ENCODE measurements at places on chromosomes 7 and 10.

DNA sequence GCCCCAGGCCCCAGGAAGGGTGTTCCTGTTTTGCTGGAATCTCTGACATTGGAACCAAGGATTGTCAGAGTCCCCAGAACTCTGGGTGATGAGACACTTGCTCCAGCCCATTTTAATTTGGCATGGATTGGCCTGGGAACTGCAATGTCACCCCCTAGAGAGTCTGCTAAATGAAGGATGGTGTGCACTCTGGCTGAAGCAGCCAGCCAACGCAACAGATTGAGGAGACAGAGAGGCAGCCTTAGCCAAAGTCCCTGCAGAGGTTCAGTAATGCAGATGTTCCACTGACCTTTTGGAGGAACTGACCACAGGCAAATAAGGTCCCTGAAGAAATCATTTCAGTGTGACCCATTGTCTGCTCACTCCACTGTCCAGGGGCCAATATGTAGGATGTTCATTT, 13.4 kb downstream of the LRRC18 start:
- DNase-seq = no peak

DNA sequence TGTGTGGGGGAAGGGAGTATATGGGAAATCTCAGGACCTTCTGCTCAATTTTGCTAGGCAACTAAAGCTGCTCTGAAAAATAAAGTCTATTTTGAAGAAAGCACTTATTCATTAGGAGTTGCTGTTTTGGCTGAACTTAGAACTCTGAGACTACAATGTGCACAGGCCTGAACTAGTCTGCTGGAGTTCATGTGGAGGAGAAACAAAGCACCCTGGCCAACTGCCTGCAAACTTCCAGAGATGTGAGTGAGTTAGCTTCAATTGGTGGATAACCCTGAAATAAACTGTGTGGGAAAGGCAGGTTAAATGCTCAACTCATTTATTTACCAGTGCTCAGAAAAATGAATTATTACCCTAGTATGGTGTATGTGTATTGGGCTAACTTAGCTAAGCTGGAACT, 17.3 kb upstream of the FAM241B start:
- DNase-seq = no peak

GRCh38 chr7:85041605-85042216, 145.1 kb downstream of the SEMA3D start:
- DNase-seq = peak; percentile 7

DNA sequence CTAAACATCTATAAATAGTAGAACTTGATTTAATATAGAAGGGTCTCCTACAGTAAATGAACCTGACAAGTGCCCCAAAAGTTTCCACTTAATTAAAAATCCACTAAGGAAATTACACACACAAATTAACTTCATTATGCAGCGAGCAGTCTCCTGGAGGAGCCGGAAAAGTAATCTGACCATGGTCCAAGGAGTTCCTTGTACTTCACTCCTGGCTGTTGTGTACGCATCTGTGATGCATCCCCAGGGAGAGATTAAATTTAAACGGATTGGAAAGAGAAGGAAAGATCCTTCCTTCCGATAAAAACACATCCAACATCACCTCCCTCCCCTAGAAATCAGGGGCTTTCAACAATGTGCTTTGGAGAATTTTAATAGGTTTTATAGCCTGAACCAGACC, 85.5 kb downstream of the PARD3 start:
- DNase-seq = no peak

DNA sequence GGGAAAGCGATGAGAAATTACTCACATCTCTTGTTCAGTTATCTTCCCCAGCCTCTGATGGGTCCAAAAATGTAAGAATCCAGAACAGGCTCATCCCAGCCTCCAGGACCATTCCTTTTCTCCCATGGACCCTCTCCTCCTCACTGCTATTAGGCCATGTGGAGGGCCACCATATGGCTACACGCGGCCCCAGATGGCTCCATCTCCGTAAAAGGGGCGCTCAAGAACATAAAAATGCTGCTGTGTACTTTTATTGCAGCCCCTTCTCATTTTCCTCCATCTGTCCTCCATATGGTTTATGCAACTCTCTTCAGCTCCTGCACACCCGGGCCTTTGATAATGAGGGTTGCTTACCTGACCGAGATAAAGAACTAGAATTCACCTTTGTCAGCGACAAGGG, 166.2 kb downstream of the RAPGEF5 start:
- DNase-seq = no peak

- DNase-seq = no peak
These were observed 57.0 kb downstream of the CDC123 start for GRCh38 chr10:12252882-12253546.

- DNase-seq = no peak
These were observed 190.9 kb downstream of the RPS24 start for GRCh38 chr10:78224602-78225001.

- DNase-seq = no peak
These were observed 151.3 kb downstream of the MYOF start for GRCh38 chr10:93330824-93331223.

DNA sequence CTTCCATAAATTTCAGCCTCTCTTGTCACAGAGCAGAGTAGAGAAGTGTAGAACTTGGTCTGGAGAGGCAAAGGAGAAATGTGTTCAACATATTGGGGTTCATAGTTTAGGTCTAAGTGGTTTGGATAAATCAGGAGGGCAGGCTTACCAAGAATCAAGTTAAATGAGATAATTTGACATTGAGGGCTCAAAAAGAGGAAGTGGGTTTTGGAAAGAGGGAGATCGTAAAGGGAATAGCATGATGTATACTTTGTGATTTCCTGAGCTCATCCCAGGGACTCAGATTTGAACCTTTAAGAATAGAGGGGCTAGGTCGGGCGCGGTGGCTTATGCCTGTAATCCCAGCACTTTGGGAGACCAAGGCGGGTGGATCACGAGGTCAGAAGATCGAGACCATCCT, 34.7 kb upstream of the NPY start:
- no peak for DNase-seq

DNA sequence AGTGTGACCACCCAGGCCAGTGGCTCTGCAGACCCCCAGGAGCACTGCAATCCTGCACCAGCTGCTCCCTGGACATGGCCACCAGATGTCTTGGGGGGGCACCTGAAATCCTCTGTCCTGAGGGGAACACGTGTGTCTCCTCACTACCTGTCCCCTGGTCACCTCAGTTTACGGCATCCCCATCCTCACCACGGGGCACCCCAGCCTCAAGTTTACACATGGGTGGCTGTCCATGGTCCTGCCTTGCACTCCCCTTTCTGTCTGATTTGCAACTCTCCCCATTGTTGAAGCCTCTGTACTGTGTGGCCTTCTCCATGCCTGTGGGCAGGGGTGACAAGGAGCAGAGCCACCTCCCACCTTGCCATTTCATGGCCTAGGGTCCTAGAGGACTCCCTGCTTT, 67.2 kb downstream of the RAMP3 start:
- DNase-seq = no peak

DNA sequence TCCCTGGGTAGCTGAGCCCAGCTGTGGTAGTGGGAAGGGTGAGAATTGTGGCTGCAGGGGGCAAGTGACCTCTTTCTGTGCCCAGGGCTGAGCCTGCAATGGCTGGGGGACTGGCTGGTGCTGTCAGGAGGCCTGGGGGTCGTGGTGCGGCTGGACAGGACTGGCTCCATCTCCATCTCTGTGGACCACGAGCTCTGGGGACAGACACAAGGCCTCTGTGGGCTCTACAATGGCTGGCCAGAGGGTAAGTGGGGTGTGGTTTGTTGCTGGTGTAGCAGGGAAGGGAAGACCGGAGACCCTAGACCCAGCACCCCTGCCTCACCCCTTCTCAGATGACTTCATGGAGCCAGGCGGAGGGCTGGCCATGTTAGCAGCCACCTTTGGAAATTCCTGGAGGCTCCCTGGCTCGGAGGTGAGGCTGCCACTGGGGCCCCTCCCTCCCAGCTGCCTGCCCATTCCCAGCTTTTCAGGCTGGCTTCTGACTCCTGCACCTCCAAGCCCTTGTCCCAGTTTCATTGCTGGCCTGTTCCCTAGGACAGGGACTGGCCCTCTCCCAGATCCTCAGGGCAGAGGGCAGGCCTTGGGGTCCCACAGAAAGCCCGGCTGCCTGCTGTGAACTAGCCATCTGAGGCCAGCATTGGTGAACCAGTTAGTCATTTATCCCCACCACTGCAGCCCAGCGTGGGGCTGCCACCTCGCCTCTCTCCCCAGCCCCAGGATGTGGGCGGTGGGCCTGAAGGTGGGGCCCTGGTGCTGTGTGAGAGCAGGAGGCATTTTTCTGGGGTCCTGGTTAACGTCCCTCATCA, 5.5 kb upstream of the ZNF467 start:
- no peak for DNase-seq

DNA sequence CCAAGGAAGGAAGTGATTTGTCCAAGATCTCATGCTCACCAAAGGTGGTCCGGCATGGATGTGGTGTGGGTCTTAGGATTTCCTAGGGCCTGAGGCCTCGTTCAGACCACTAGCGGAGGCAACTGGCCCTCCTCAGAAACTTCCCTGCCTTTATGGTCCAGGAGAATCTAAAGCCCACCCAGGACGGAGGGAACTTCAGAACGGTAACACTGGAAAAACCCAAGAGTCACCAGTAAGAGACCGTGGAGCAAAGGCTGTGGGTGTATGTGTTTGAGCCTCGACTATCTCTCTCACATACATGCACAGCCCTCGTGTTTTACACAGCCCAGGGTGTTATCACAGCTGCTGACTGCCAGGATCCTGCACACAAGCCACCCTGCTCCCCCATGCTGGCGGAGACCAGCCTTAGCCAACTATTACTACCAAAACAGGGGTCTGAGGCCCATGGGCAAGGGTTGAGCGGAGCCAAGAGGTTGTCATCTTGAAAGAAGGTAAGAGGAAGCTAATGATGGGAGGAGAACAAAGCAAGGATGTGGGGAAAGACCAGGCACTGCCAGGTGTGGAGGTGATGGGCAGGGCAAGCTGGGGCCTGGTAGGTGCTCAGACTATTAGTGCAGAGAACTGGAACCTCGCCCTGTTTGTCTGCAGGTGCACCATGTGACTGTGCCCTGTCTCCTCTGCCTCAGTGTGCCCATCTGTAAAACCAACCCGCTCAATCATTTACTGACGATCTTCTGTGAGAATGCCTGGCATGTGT, 170.2 kb upstream of the ZMIZ1 start:
- DNase-seq = no peak

DNA sequence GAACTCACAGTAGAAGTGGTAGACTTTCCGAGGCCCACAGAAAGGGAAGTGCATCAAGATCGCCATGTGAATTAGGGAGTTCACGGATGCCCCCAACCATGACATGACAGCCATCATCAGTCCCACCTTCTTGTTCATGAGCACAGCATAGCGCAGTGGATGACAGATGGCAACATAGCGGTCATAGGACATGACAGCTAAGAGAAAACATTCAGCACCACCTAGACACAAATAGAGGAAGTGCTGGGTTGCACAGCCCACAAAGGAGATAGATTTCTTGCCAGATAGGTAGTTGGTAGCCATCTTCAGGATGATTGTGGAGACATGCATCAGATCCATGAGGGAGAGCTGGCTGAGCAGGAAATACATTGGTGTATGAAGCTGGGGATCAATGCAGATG, 342 bp downstream of the OR2AE1 start:
- no peak for DNase-seq

- no peak for DNase-seq
These were observed 429.7 kb downstream of the EXOC4 start for GRCh38 chr7:133682364-133683181.

GRCh38 chr7:40105879-40106473, 28.4 kb downstream of the MPLKIP start:
- DNase-seq = no peak

- DNase-seq = no peak
These were observed 7.8 kb downstream of the LIPM start for GRCh38 chr10:88810196-88810961.

- peak; percentile 76 for DNase-seq
These were observed at the start of gene CAMK1D for GRCh38 chr10:12348870-12349628. Gene CAMK1D (plus strand): TSS chr10:12349547.

Measured in stimulated activated CD4-positive, alpha-beta T cell treated with anti-CD3 and anti-CD28 coated beads, Interleukin-12 subunit alpha, Interleukin-12 subunit beta, amount 100 ng/mL, for 48 hours (primary cell).